ENCODE measurements at places on chromosomes 2 and 18.
A peak's percentile ranks its signal among the peaks of the same experiment; 100 is the strongest.

DNA sequence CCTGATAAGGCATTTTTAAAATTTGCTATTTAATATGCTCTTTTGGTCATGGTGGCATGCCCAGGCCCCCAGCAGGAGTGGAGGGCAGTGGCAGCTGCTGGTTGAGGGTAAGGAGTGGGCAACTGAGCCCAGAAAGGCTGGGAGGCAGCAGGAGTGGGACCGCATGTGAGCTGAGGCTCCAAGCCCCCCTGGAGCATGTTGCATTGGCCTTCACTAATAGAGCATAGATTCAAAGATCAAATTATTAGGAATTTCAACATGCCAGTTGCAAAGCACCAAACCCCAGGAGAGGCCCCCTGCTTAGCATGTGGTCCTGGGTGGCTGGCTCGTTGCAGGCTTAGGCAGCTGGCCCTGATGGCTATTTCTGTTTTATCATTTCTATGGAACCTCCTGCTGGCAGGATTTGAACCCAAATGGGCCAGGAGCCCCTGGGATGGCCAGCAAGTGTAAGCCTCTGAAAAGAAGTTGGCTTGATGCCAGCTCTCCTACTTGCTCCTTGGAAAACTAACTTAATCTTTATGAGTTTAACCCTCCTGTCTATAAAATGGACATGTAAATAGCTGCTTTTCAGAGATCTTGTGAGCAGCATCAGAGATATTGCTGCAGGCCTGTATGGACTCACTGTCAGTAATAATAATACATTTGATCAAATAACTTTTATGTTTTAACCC lies 42.1 kb upstream of the TMEM131 start:
- DNase-seq: no peak

- DNase-seq: no peak
Observed at GRCh38 chr2:85397925-85398331, 12.2 kb downstream of the CAPG start.

DNA sequence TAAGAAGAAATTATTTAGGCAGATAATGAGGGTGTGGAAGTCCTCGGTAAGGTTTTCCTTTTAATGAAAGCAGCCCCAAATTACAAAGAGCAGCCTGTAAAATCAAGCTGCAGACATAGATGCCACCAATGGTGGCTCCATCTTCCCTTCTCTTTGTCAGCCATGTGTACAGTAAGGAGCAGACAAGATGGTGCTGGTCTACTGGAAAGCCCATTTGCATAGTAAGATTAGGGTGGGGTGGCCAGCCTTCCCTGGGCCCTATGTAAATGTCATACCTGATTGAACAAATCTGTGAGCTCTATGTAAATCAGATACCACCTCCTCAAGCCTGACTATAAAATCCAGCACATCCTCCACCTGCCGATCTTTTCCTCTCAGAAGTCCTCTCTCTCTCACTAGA lies 154.4 kb upstream of the SERTAD2 start:
- DNase-seq: no peak

- no peak for DNase-seq
Observed at GRCh38 chr18:9249254-9249653, 85.3 kb upstream of the TWSG1 start.

DNA sequence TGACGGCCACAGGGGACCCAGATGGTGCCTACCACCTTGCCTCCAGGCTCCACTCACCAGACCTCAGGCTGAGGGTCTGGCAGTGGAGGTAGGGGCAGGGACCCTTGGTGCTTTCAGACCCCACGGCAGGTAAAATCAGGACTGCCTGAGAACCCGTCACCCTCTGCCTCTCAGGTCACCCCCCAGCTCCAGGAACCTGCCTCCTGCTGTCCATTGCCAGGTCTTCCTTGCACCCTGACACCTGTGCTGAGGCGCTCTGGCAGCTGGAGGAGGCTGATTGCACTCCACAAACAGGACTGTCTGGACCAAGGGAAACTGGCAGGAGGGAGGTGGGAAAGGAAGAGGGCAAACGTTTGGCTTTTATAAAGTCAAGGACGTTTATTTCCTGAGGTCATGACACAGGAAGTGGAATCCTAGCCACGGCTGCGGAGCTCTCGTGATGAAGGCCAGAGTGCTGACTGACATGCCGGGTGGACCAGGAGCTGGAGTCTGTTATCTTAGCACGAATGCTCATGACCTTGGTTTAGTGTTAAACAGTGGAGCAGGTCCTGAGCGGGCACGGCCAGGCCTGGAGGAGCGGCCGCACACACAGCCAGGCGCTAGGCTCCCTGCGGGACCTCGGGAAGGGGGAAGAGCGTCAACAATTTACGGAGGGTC lies 40.5 kb downstream of the ANO7 start:
- no peak for DNase-seq

DNA sequence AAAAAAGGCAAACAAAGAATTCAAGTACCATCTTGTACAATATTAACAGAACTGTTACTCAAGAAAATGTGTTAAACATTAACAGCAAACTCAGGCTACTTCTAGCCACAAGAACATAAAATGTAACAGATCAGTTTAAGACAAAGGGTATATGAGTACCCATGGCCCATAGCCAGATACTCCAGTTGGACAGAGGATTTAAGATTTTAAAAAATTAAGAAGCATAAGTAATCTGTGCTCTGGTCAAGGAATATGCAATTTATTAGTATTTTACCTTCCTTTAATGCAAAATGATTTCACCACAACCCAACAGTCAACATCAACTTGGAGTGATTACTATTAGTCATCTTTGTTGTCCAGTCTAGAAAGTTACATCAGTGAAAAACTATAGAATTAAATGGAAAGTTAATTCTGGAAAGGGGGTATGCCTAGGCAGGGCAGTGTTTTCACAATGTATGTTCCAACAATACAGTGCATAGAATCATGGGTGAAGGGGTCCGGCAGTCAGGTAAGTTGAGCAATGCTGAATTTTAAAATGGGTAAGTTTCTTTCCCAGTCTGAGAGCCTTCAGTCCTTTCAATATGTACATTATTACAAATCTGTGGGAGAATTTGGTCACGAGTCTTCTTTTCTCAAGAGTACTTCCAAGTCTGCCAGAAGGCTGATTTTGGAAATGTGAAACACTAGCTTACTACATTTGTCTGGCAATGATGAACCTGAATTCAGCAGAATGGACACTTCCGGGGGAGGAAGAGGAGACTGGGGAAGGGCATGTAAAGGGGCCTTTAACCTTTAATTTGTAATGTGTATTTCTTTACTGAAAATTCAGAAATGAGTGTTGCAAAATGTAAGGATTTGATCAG lies 34.5 kb downstream of the SFT2D3 start:
- peak; percentile 87 for DNase-seq

DNA sequence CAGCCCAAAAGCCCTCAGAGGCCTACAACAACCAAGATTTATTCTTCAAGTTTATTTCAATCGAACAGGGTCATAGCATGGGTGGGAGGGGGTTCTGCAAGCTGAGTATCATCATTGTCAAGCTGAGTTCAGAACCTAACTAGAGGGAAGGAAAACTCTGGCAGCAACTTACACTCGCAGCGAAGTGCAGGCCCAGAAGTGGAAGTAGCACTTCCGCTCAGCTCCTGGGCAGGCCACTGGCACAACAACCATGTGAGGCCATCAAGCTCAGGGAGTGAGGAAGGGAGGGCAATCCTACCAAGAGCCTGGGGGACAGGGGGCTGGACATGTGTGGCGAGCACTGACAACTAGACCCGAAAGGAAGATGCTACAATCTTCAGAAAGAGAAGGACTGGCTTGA lies 4.8 kb downstream of the UXS1 start:
- DNase-seq: no peak

DNA sequence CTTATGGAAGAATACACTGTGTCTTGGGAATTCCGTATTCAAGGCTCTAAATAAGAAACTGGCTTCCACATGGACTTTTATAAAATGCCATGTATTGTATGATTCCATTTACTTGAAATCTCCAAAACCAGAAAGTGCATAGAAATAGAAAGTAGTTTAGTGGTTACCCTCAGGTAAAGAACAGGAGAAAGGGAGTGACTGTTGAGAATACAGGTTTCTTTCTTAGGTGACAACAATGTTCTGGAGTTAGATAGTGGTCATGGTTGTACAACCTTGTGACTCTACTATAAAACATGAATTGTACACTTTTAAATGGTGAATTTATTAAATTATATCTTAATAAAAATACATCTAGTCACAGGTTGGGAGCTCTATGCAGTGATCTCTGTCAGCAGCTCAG lies 481.8 kb downstream of the SPAG16 start:
- DNase-seq: no peak

DNA sequence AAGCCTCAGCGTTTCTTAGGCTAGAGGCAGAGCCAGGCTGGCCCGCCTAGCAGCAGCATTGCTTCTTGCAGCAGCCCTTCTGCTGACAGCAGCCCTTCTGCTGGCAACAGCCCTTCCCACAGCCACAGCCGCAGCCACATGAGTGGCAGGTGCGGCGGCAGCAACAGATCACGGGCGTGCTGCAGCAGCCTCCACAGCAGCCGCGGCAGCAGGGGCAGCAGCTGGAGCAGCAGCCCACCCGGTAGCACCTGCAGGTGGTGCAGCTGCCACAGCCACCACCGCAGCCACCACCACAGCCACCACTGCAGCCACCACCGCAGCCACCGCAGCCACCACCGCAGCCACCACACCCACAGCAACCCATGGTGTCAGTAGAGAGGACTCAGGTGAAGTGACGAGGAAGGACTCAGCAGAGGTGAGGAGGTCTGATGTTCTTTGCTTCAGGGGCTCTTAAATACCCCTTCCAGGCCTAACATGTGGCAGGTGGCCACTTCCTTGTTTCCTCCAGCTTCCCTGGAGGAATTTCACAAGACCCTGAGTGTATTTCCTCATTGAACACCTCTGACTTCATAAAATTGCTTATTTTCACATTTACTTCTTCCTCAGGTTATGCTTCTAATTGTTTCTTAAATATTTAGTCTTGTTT lies at the start of gene SCYGR6:
SCYGR6 (minus strand) TSS at position 364 of the 646 bp plus-strand sequence; CDS start at position 364, 0 bp downstream.
- DNase-seq: no peak

DNA sequence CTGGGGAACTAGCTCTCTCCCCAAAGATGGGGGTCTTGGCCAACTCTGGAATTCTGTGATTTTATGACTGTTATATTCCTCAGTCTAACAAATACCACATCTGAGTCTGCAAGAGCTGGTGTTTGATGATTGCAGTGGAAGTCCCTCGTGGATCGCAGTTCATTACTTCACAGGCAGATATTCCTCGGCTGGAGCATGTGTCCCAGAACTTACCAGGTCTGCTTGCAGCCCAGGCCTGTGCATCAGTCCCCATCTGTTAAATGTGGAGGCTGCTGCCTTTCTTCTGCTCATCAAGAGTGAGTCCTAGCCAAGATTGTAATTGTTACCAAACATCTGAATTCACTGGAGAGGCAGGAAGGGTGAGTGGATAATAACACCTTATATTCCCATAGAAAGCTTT lies 55.5 kb downstream of the PRKCE start:
- no peak for DNase-seq

DNA sequence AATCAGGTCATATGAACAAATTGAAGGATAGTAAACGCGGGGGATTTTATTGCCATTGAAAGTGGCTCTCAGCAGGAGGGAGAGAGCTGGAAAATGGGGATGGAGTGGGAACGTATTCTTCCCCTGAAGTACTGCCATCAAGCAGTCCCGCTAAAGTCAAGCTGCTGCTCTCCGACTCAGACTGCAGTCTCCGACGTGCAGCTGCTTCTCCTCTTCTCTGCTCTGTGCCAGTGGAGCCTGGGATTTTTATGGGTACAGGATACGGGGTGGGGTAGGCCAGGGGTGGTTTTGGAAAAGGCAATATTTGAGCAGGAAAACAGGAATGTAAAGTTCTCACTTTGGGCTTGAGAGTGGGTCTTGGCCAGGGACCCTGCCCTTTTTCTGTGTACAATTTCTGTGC lies 33.0 kb downstream of the KCTD18 start:
- no peak for DNase-seq

DNA sequence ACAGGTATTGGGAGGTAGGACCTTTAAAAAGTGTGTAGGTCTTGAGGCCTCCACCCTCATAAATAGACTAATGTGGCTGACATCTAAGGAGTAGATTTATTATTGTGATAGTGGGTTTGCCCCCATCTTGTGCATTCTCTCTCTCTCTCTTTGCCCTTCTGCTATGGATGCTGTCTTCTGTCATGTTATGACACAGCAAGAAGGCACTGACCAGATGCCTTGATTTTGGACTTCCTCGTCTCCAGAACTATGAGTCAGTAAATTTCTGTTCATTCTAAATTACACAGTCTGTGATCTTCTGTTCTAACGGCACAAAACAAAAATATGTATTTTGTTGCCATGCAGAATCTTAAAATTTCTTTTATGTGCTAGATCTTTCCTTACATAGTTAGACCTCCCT lies 66.9 kb downstream of the ATAD2B start:
- peak; percentile 2 for DNase-seq

GRCh38 chr2:46030330-46030729 lies 266.9 kb upstream of the EPAS1 start:
- no peak for DNase-seq

GRCh38 chr2:238239543-238239862 lies 335 bp downstream of the HES6 start:
- no peak for DNase-seq

DNA sequence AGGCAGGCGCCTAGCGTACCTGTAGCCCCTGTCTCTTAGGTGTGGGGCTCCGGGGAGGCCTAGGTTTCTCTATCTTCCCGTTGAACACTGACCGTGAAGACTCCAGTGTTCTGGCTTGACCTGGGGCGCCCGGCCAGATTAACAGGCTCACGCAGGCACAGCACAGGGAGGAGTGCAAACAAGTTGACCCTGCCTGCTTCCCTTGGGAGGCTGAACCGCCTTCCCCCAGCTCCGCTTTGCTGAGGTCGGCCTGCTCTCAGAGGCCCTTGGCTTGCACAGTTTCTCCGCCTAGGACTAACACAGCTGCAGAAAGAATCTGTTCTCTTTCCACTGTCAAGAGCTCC lies 567 bp downstream of the PCYOX1 start:
- DNase-seq: no peak

- DNase-seq: no peak
Observed at GRCh38 chr18:65398347-65399075, 352.3 kb upstream of the CDH7 start.

DNA sequence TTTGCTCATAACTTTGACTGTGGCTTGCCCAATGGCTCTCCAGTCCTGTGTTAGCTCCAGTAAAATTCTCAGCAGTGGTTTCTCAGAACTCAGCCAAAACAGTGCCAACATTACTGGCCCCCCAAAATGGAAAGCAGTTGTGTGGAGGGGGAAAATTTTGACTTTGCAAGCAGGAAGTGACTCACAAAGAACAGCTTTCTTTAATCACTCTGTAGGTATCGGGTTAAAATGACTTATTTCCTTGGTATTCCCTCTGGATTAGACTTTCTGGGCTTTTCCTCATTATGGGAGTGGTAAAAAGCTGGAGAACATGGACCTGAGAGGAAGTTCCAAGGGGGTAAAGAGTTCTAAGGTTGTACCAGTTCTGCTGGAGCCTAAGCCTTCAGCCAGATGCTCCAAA lies 175.7 kb upstream of the RND3 start:
- DNase-seq: no peak

DNA sequence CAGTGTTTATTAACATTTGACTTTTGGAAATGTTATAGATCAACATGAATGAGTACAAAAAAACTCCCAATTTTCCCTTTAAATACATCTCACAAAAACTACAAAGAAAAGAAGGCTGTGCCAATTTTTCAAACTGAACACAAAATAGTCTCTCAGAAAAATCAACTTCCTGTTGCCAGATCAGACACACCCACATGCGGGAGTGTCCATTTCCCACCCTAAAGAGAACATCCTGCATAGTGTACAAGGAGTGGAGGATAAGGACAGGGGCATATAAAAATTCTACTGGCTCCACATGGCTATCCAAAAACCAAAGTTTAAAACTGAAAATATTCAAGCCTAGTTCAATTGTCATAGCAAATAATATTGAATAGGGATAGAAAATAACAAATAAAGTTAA lies 165.3 kb downstream of the ATAD2B start:
- no peak for DNase-seq
